ENCODE measurements at places on chromosomes 5 and 9.

DNA sequence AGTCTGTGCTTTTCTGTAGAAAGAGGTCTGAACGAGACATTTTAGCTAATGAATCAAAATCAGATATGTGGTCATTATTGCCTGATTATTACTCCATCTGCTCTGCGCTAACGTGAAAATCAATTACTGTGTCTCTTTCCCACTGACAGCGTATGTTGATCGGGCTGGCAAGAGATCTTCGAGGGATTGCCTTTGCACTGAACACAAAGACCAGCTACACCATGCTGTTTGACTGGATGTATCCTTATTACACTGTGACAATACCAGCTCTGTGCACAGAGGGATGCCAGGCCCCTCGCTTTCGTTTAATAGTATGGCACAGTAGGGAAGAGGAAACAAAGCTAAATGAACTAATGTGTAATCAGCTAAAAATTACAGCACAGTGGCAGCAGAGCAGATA, 103.7 kb upstream of the TLX3 start:
- DNase-seq, result no peak

GRCh38 chr5:74464512-74465209, 175.9 kb downstream of the ENC1 start:
- no peak for DNase-seq

GRCh38 chr5:64180661-64181343, 15.2 kb downstream of the RNF180 start:
- no peak for DNase-seq

- no peak for DNase-seq
These were observed 70.7 kb downstream of the CETN3 start for GRCh38 chr5:90338712-90339372.

DNA sequence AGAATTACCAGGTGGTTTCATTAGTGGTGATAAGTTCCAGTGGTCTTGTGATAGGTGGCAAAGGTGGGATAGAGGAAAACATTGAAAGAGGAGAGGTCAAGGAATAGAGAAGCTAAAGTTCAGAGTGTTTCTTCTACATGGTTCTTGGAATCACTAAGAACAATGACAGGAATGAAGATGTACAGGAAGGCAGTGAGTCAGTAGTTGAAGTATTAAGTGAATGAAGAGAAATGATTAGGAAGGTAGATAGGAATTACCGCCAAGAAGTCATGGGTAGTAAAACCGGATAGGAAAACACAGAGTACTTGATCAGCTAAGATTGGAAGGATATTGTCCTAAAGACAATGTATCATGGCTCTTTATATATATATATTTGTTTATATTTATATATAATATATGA, 37.9 kb upstream of the RASA1 start:
- DNase-seq, result no peak

DNA sequence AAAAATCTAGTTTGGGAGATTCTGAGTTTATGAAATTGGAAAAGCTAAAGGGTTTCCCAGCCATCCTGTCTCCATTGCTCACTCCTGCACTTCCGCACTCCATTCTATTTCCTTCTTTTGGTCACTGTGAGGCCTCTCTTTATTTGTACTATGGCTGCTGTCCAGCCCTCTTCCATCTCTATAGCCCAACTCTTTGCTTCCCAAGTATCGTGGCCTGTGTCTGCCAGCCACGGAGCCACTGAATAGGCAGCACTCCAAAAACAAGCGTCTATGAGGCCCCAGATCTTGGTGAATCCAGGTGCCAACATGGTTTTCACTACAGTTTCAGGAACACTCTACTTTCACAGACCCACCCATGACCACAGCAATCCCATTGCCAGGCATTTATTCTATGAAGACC, 37.2 kb downstream of the GRAMD2B start:
- no peak for DNase-seq

All from fibroblast of gingiva (primary cell).